Progenitor cell of endocrine pancreas (in vitro differentiated cells): ENCODE measurements at places on chromosomes 1 and 21.

DNA sequence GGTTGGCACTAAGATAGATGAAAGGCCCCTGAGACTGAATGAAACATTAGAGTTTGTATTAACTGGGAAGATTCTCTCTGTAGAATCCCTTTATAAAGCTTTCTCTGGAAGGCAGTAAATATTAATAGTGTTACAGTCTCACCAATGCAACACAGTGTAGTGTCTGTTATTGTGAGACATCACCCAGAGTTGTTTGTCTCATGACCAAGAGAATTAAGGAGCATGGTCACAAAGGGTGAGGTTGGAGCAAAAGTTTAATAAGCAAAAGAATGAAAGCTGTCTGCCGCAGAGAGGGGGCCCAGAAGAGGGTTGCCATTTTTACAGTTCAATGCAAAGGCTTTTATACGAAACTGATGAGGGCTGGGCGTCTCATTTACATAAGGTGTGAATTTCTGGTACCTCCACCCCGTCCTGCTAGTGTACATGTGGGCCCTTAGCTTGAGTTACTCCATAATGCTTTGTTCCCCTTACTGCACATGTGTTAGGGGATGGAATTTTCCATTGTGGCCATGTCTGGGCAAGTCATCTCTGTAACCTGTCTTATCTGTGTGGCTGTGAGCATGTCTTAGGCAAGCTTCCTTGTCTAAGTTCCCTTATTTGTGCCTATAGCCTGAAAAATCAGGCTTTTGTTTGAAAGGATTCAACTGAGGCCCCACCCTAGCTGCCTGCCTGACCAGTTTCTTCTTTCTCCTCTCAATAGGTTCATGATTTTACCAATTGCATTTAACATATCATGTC is 184.1 kb downstream of the RASAL2 start:
- no peak for DNase-seq

GRCh38 chr1:215479567-215479966 is 87.5 kb upstream of the KCTD3 start:
- DNase-seq = no peak

- no peak for DNase-seq
Measured at GRCh38 chr1:233972951-233973635, 68.6 kb downstream of the SLC35F3 start.

GRCh38 chr1:201329286-201329685 is 46.0 kb downstream of the PKP1 start:
- DNase-seq = no peak

GRCh38 chr1:25099343-25099951 is 132.9 kb downstream of the SYF2 start:
- no peak for DNase-seq

DNA sequence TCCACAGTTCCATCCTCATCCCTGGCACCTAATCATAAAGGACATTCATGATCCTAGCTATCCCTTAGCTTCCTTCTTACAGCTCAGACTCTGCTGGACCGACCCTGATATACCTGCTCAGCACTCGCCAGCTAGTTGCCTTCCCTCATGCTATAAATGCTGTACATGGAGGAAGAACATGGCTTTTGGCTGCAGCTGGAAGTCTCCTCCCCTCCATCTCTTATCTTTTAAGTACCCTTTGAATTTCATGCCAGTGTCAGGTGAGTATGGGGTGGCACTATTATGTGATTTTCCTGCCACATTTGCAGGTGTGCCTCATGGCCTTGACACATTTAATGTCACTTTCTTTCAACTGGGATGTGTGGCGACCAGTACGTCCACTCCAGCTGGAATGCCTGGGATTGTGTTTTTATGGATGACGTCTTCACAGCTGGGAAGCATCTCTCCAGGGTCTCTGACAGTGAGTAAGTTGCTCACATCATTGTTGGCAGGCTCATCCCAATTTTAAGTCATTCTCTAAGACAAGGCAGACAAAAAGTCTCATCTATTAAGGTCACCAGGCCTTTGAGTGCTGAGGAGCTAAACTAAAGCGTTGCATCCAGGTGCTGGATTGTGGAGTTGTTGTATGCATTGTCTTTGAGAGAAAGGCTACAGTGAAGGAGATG is 43.4 kb downstream of the RUNX1 start:
- DNase-seq = no peak

DNA sequence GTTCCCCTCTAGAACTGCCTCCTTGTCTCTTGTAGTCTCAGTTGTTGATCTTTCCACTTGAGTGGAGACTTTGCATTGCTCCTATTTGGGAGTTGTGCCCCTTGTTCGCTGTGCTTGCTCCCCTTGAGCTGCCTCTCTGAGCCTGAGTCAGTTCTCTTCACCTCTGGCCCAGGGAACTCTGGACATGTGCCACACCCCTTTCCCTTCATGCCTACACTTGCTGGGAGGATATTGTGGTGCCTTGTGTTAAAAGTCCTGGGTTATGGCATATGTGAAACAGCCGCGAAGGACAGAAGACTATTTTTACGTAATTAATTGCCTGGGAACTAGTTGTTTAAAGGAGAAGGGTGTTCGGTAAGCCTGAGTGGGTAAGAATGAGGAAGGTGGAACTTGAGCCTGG is 32.2 kb upstream of the RPTN start:
- DNase-seq = no peak

DNA sequence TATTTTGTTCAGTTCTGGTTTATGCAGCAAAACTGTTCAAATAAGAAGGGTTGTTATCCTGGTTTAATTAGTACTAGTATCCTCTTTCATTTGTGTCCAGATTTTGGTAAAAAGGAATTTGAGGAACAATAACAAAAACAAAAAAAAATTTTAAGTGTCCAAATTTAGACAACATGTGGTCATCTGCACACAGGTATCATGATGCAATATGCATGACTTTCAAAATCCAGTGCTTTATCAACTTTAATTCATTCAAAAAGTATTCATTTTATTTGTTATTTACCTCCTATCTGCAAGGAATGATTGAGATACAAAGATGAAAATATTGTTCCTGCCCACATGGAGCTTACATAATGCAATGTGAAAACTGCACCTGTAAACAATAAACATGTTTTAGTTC is 16.7 kb upstream of the MAGI3 start:
- no peak for DNase-seq

DNA sequence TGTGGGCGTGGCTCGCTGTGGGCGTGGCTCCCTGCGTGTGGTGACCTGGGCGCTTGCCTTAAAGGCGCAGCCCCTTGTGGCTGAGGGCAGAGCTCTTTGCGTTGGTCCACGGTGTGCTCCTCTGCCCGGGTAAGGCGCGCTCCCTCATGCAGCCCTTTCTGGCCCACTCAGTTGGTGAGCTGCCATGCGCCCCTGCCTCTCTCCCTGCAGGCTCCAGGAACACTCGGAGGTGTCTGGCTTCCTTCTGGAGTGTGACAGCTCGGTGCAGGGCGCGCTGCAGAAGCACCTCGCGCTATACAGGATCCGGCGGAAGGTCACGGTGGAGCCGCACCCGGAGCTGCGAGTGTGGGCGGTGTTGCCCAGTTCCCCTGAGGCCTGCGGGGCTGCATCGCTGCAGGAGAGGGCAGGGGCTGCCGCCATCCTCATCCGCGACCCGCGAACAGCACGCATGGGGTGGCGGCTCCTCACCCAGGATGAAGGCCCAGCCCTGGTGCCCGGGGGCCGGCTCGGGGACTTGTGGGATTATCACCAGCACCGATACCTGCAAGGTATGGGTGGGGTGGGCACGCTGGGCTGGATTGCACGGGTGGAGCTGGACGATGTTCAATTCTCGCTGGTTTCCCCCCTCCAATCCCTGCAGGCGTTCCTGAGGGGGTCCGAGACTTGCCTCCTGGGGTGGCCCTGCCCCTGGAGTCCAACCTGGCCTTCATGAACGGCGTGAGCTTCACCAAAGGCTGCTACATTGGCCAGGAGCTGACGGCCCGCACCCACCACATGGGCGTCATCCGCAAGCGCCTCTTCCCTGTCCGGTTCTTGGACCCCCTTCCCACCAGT is 9.1 kb downstream of the IBA57 start:
- no peak for DNase-seq

DNA sequence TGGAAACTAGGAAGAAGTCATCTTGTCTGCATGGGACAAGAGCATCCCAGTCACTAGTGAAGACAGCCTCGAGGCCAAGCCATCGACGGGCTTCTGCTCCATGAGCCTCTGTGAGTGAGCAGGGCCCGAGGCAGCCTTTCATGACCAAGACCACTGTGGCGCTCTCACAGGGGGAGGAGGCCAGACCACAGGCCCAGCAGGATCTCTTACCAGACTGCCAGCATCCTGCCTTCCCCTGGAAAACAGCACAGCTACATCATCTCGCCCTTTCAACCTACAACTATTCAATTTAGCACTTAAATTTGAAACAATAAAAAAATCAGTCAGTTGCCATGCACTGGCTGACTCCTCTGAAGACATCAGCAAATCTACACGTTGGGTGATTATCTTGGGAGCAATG is 85.4 kb downstream of the HSF2BP start:
- DNase-seq = no peak

DNA sequence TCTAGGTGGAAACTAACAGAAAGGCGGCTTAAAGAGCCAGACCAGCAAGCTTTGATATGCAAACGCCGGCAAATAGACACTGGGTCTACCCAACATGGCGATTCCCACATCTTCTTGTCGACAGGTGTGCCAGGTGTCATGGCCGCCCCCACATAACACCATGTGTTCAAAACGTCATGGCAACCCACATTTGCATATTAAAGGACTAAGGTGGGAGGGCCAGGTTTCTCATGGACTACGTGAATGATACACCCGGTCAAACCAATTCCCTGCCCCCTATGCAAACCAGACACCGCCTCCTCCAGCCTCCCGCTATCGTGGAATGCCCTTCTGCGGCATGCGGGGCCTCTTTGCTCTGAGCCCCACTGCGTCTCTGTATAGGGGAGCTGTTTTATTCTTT is 41.3 kb downstream of the ICOSLG start:
- DNase-seq = no peak

DNA sequence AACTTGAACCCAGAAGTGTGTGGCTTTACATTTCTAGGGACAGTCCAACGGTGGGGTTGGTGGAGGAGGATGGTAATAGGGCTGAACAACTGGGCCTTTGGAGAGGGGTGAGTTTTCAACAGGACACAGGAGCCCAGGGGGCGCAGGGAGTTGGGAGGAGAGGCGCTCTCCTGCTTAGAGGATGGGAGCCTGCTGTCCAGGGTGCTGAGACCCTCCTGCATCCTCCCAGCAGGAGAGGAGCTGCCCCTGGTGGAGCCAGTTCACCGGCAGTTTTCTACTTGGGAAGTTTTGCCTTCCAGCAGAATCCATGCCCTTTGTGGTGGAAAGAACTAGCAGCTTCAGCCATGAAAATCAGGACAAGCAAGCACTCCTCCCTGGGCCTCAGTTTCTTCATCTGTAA is 8.6 kb downstream of the KCNC4 start:
- DNase-seq = peak; percentile 42
